ENCODE measurements at places on chromosomes 2 and 18.
A peak's percentile ranks its signal among the peaks of the same experiment; 100 is the strongest.

GRCh38 chr2:181853696-181854095, 37.8 kb upstream of the ITPRID2 start:
- DNase-seq: no peak

GRCh38 chr2:239724194-239724849, 300.8 kb downstream of the NDUFA10 start:
- no peak for DNase-seq

DNA sequence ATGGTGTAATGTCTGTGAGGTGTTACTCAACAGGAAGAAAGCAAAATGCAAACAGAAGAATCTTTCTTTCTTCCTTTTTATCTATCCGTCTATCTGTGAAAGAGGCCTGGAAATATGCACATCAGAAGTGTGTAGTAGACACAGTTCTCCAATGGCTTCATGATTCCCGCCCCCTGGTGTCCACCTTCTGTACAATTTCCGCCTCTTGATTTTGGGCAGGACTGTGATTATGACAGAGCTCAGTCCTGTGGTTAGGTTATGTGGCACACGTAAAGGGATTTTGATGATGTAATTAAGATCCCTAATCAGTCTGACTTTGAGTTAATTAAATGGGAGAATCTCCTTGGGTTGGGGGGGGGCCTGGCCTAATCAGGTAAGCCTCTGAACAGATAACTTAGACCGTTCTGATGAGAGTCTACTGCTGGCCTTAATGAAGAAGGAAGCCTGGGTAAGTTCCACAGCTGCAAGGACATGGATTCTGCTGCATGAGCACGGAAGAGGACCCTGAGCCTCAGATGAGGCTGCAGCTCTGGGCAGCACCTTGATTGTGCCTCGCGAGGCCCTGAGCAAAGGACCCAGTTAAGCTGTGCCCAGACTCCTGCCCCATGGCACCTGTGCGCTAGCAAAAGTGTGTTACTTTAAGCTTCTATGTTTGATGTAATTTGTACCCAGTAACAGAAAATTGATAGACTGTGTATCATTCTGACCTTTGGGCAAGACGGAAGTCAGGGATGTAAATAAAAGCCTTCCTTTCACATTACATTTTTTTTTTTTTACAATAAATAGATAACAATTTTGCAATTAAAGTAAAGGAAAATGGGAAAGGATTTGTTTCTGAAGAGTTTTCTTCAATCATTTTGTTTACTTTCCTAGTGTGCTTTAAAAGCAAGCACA, 11.3 kb upstream of the KCNF1 start:
- DNase-seq: no peak

GRCh38 chr18:6031002-6031401, 135.7 kb upstream of the TMEM200C start:
- no peak for DNase-seq

DNA sequence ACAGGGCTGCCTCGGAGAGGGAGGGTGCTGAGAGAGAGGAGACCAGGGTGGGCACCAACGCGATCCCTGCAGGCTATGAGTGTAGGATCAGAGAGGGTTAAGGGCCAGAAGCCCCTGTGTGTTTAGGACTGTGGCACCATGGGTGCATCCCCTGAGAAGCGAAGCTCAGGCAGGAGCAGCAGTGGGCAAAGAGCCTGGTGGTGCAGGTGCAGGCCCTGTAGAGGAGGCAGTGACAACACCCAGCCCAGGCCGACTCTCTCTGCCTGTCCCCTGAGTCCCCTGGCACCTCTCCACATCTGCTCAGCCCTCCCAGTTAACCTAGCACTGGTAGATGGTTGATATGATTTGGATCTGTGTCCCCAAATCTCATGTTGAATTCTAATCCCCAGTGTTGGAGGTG, 139.8 kb downstream of the RNF152 start:
- DNase-seq: no peak

GRCh38 chr2:72956936-72957335, 39.6 kb downstream of the EMX1 start:
- DNase-seq: no peak

DNA sequence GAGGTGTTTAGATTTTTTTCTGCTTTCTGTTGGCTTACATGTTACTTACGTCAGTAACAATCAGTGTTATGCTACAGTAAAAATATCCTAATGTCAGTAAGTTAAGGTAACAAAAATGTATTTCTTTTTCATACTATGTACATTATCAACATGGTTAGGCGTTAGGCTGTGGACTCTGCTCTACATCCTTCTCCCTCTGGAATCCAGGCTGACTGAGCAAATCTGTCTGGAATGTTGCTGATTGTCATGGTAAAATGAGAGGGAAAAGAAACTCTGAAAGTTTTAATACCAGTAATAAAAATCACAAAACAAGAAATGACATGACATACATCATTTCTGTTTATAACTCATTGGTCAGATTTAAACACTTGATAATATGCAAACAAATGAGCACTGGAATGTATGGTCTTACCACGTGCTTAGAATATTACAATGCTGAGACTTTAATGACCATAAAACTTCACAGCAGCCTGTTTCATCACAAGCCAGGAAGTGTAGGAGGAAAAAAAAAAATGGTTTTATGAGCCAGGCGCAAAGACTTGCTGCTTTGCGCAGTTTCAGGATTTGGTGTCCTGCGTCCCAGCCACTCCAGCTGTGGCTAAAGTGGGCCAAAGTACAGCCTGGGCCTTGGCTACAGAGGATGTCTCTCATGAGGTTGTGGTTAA, 252.4 kb downstream of the FSIP2 start:
- no peak for DNase-seq

DNA sequence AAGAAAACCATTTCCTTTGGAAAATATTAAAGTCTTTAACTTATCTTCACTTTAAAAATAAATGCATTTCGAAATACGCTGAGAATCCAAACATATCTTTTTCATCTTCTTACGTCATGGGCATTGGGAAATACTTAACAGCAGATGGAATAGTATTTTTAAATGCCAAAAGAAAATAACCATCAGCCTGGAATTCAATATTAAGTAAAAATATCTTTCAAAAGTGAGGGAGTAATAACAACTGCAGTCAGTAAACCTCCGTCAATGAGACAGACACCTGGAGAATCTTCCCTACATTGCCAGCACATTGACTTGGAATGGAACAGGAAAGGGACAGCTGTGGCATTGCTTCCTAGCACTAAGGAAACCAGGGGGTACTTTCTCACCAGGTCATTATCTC, 290.4 kb upstream of the TNP1 start:
- no peak for DNase-seq

- no peak for DNase-seq
These were observed 25.6 kb downstream of the CYB5A start for GRCh38 chr18:74266161-74266560.

DNA sequence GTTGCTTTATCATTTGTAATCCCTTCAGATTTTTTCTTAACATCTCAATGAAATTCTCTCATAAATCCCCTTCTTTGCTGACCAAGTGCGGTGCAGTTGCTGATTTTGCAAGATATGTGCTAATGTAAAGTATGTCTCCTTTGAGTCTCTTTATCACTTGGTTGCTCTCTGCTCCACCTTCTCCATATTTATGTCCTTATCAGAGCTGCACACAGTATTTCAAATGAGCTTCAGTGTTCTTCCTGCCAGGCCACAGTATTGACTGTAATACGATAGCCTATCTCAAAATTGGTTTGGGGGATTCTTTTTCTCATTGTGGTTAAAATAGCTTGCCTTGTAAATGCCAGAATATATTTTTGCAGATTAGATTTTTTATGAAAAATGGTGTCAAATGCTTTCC, 32.2 kb downstream of the MAIP1 start:
- peak; percentile 16 for DNase-seq

GRCh38 chr2:70534183-70534836, 19.3 kb downstream of the TGFA start:
- no peak for DNase-seq

DNA sequence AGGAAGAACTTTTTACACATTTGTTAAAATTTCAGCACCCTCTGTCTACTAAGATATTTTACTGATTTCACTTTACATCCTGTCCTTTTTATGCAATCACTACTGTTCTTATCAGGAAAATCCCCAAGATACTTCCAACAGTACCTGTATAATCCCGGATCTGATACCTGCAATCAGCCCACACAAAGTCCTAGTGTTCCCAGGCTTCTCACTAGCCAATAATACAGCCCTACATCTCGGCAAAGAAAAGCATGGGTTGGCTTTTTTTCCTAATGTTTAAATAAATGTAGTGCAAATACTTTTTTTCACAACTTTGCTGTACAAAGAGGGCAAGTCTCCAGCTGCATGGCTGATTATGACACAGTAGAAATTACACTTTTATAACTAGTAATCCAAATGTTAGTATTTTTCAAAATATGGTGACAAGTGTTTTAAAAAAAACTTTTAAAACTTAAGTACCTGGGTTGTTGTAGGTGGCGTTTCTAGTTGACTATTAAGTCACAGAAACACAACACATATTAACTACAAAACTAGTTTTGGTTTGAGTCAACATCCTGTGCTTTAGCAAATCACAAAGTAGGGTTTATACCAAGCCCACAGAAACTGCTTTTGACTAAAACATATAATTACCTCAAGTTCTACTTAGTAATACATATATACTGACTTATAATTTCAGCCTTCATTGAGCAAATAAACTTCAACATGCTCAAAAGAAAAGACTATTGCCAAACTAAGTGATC, 19.5 kb downstream of the CNOT11 start:
- DNase-seq: no peak

DNA sequence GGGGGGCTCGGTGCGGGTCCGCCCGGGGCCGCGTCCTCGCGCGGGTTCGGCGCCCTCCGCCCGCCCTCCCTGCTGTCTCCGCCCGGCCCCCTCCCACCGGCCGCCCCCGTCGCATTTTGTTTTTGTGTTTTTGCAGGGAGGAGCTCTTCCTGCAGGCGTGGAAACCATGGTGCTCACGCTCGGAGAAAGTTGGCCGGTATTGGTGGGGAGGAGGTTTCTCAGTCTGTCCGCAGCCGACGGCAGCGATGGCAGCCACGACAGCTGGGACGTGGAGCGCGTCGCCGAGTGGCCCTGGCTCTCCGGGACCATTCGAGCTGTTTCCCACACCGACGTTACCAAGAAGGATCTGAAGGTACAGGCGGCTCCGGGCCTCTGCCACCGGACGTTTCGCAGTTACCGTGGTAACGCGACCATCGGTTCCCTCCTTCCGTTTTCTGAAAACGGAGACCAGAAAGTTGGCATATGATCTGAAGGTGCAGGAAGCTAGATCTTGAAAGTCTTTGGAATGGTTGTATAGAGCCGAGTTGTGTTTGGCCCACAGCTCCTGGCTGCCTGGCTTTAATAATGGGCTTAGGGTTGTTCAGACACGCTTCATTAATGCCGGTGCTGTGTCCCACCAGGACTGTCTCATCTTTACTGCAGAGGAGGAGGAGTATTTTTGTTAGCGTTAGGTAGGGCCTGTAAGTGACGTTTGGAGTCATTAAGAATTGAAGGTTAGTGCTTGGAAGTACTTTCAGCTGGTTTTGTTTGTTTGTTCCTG, 891 bp downstream of the KDM3A start:
- DNase-seq: peak; percentile 38

GRCh38 chr2:61763605-61764034, 90.2 kb downstream of the FAM161A start:
- peak; percentile 64 for DNase-seq

- no peak for DNase-seq
These were observed 194.9 kb downstream of the LRATD1 start for GRCh38 chr2:14827226-14828023.

- DNase-seq: no peak
These were observed 870.2 kb downstream of the CBLN2 start for GRCh38 chr18:71673954-71674353.

GRCh38 chr2:68721482-68722101, 13.0 kb upstream of the ARHGAP25 start:
- no peak for DNase-seq

DNA sequence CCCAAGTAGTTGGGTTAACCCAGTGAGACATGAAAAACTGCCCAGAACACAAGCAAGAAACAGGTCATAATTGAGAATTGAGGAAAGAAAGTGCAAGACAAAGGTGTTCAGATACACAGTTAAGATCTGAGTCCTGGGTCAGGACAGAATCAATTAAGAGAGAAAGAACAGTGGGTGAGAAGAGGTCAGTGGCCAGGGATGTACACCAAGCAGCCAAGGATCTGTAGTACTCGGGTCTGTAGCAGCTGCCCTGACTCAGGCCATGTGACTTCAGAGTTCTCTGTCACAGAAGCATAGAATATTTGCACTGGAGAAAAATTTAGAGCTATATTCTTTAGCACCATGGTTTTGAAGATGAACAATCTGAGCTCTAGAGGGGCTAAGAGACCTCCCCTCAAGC, 141.6 kb downstream of the SLC8A1 start:
- no peak for DNase-seq

DNA sequence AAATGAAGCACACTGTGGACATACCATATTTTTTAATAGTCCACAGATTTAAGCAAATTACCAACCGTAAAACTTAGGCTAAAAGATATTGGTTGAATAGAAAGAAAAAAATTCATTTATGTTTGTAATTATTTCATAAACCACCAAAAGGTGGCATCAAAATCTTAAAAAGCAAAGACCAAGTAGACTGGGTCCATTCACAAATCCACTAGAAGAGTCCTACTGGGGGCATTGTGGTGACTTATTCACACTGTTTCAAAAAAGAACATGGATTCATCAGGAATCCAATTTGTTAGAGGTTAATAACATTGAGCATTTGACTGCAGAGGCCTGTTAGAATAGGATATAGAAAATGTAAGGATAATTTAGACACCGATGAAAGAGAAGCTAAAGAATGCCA, 194.9 kb upstream of the KYNU start:
- no peak for DNase-seq

- DNase-seq: no peak
These were observed 38.0 kb upstream of the YWHAQ start for GRCh38 chr2:9668687-9669345.

DNA sequence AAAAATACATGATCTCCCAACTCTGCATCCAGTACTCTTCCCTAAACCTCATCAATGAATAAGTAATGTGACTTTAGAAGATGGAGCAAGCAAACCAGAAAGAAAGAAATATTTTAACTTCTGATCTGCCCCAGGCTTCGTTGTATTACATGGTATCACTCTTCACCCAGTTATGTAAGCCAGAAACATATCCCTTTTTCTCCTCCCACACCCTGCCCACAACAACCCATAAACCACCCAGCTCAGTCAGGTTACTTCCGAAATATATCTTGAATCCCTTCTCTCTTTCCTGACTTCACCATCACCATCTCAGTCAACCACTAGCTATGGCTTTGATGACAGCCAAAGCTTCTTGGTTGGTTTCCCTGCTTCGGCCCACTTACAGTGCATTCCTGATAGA, 295.8 kb upstream of the PARD3B start:
- DNase-seq: no peak

DNA sequence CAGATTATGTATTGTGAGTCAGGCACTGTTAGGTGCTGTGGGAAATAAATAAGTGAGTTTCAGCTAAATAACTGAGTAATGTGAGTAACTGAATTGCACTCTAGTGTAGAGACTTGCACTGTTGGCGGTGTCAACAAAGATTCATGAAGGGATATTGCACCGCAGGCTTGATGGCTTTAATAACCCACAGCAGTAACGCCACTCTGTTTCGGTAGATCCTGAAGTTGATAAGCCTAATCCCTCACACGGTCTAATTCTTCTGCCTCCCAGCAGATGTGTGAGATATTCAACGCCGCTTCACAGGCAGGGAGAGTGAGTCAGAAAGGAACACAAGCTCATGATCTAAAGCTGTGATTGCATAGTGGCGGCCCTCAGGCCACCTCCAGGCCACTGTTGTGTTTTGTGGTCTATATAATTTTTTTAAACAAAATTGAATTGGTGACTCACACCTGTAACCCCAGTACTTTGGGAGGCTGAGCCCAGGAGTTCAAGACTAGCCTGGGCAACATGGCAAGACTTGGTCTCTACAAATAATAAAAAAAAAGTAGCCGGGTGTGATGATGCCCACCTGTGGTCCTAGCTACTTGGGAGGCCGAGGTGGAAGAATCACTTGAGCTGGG, 94.3 kb downstream of the LIPG start:
- no peak for DNase-seq

- peak; percentile 82 for DNase-seq
These were observed 115.8 kb upstream of the SIX3 start for GRCh38 chr2:44825702-44826101.
